ENCODE measurements at places on chromosomes 5 and 9.

- no peak for DNase-seq
Measured at GRCh38 chr9:92483627-92484545, 1.6 kb upstream of the ASPN start.

DNA sequence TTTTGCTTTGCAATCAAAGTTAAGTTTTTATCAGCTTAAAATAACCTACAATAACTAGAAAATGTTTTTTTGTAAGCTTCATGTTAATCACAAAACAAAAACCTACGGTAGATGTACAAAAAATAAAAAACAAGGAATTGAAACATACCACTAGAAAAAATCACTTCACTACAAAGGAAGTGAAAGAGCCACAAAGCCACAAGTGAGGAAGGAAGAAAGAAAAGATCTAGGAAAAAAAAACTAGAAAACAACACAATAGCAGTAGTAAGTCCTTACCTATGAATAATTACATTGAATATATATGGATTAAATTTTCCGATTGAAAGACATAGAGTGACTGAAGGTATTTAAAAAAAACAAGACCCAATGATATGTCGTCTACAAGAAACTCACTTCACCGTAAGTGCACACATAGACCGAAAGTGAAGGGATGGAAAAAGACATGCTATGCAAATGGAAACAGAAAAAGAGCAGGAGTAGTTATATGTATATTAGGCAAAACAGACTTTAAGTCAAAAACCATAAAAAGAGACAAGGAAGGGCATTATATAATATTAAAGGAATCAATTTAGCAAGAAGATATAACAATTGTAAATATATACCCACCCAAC, 13.4 kb upstream of the ZDHHC21 start:
- no peak for DNase-seq

- DNase-seq = no peak
Measured at GRCh38 chr9:112322701-112323377, 10.6 kb downstream of the PTBP3 start.

GRCh38 chr5:87746891-87747377, 334.2 kb upstream of the CCNH start:
- no peak for DNase-seq
